Hypothalamus (tissue), 51 donors: ENCODE measurements at places on chromosomes 4 and X.
A peak's percentile ranks its signal among the peaks of the same experiment; 100 is the strongest.

- no peak for DNase-seq
These were observed 45.8 kb downstream of the BCORL1 start for GRCh38 chrX:130028196-130028595.

DNA sequence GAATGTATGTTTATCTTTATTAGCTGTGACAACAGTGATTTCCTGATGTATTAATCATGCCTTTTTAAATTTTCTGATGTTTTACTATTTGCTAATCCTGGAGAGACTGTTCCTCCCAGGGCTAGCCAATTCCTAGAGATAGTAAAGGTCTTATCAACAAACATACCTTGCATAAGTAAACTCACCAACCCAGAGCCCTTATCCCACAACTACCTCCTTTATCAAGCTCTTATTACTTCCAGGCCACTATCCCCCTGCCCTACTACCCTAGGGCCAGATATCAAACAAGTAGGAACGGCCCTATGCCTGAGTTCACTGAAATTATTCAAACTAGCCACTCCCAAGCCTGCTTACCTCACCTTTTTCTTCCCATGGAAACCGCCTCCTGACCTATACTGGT, 58.2 kb upstream of the NPNT start:
- DNase-seq, result no peak

DNA sequence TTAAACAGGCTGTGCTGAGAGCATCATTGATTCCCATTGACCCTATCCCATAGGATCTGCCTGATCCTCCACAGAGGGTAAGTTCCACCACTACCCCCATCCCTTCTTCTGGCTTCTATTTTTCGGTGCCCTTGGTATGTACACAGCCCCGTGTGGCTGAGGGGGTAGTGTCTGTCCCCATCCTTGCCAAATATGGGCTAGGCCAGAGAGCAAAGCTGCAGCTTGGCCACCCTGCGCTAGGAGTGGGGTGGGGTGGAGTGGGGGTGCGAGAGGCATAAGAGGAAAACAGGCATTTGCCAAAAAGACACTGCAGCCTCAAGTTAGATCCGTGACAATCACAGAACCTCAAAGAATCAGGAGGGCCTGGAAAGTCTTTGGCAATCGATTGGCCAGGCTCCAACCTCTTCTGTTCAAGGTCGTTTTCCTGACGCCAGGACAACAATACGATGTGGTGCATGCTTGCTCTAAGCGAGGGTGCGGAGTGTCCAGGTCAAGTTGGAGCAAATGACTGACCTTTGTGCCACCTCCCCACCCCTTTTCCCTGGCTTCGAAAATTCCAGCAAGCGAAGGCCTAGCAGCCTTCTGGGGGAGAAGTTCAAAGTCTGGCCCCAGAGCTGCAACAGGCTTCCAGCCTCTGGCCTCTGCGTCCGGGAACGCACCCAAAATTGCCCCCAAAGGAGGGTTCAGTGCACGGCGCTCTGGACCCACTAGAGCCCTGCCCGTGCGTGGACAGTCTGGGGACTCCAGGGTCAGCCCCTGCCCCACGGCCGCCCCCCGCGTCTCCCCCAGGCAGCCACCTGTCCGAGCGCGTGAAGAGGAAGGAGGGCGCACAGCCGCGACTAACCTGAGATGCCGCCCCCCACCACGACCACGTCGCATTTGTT, 598 bp downstream of the MAOB start:
- no peak for DNase-seq

DNA sequence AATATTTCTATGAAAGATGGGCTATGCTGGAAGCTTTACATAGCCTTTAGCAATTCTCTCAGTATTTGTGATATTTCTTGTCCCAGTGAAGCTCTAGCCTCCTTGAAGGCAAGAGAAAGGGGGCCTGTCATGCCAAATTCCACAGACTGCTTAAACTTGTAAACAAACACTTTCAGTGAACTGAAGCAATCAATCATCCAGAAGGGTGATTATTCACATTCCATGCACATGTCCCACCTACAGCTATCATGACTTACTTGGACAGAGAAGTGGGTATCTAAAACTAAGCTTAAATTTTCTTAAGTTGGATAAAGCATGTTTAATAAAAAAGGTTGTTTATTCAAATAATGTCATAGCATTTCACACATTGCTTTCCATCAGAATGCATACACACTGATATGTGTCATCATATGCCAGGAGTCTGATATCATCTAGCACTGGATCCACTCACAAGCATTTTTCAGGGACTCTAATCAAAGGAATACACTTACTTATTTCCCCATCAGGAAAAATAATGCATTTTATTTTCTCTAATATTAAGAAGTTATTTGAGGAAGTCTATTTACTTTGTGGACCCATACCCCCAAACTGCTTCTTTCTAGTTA, 1.2 kb upstream of the FSTL5 start:
- no peak for DNase-seq

DNA sequence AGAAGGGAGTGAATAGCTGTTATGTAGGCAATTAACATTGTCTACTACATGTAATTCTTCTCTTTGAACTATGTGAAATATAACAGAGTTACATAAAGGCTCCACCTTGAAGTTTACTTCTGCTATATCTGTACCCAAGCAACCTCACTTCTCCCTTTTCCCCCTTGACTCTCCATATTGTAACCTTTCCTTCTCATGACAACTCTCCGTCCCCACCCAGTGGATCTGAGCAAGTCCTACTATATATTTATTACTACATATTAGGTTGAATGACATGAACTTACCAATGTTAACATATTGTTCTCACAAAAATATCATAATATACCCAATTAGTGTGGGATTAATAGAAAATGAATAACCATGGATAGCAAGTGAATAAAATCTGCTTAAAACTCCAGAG, 93.2 kb upstream of the ATP8A1 start:
- DNase-seq, result no peak

- DNase-seq, result no peak
These were observed 25.4 kb downstream of the MBNL3 start for GRCh38 chrX:132463411-132463810.

DNA sequence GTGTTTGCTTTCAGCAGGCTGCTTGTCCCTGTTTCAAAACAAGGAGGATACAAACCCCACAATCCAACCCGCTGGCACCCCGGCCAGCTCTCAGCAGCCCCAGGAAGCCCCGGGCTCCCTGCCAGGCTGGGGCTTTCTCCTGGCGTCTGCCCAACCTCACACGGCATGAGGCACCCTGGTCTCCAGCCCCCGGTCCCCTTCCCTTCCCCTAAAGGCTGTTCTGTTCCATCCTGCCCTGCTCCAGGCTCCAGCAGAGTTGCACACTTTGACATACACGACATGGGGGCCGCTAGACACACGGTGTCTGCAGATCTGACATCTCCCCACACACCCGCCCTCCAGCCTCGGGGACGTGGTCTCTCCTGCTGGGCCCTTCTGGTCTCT, 107.7 kb upstream of the ADRA2C start:
- DNase-seq, result no peak

DNA sequence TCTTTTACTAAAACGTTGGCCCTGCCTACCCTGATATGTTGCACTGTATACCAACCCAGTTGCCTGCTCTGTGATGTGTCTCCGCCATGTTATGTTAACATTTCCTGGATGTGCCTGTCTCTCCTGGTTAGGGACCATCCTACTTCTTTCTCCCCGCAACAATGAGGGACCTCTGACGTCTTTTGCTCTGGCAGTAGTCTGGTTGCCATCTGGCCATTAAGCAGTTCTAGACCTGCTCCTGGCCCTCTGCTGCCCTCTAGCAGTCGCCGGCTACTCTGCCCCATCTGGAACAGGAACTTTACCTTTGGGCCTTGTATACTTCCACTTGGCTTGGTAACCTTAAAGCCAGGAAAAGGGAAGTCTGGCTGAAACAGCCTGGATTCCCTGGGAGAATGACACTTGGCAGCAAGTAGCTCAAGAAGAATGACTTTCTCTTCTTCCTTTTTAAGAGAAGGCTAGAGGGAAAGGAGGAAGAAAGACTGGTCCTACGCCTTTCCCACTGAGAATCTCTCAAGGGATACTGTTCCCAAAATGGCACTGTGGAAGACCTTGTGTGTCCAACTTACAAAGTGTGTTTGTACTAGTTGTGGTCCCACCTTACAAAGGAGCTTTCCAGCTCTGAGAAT, 63.5 kb downstream of the GPC3 start:
- peak; percentile 0 for DNase-seq

DNA sequence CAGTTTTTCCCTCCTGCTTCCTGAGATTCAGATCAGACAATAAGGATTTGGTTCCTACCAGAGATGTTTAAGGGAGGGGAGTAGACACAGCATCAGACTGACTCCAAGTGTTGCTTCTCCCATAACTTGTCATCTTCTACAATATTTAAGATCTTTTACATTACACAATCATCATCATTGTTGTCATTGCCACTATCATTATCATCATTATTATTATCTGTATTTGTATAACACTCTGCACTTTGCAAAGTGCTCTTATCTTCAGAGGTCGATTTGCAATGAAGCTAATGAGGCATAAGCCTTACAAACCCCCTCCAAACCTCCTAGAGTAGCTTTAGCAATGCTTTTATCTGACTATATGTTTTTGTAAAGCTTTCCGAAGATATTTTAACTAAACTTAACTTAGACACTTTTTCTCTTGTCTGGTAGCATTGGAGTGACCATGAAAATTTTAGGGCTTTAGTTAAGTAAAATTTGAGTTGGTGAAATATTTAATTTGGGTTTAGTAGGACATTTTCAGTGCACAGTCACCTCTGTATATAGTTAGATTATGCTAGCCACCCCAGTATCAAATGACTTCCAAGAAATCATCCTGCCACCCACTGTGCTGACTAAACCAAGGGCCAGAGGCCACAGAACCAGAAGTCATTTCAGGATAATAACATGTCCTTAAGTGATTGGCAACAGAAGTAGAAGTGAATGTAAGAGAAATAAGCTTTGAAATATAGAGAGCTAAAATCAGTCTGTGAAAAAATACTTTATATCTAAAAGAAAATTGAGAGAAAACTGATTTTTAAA, 124.2 kb upstream of the NRK start:
- DNase-seq, result no peak

DNA sequence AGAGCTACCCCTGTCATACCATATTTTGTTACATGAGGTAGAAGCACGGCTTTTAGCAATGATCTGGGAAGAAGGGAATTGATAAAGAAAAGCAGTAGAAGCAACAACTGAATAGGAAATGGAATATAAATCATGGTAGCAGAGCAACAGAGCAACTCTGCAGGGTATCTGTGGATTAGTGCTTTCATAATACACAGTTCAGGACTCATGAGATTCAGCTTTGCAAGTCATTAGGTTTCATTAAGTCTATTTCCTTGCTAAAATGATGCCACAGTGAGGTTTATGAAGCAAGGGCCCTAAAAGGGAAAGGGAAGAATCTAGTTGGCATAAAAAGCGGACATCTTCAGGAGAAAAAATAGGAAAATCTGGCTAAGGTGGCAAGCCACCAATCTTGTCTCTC, 45.6 kb upstream of the GRPR start:
- DNase-seq, result no peak

DNA sequence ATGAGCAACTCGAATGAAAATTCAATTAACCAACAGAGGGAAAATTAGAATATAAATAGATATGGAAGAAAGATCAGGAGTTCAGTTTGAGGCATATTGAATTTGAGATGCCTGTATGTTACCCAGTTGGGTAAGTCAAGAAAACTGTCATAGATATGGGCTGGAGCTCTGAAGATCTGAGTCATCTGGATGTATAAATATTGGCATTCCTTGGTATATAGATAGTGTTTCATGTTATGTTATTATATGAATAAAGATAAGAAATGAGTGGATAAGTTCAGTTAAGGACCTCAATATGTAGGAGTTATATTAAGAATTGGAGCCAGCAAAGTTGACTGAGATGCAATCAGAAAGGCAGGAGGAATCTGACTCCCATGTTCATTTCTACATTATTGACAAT, 543.6 kb upstream of the SMIM31 start:
- no peak for DNase-seq

DNA sequence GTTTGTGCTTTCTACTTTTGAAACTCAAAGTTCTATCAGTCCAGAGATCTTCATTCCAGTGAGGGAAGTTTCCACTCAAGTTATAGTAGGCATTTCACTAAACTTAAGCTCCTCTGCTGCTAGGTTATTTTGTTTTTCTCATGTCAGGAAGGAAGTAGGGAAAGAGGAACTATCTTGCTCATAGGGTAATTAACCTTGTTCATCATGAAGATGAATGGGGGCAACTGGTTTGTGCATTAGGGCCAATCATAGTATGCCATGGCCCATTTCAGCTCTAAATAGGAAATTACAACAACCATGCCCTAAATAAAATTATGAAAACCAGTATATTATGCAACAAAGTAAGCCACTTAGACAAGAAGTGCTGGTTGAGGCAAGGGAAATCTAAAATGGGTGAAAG, 804.7 kb upstream of the NDST4 start:
- no peak for DNase-seq

GRCh38 chr4:104436542-104436941, 58.2 kb downstream of the CXXC4 start:
- DNase-seq, result no peak

DNA sequence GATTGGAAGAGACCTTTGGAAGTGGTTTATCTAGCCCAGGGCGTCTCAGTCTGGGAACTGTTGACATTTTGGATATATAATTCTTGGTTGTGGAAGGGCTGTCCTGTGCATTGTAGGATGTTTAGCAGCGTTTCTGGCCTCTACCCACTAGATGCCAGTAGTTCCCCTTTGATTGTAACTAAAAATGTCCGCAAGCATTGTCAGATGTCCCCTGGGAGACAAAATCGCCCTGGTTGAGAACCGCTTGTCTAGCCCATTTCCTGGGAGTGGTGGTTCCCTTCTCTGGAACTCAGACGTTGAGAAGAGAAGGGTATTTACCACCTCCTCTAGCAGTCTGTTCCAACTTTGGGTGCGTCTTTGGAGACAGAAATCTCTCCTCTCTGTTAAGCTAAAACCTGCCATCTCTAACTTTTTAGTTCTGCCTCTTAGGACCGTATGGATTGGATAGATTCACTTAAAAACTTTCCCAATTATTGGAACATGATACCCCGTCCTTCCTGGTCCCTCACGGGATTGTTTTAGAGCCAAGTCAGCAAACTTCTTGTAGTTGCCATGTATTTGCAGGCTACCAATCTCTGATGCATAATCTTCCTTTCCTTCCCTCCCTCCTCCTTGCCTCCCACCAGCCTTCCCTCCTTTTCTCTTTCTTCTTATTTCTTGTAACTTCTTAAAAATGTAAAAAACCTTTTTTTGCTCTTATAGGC, 13.9 kb downstream of the TMEM165 start:
- DNase-seq, result no peak

DNA sequence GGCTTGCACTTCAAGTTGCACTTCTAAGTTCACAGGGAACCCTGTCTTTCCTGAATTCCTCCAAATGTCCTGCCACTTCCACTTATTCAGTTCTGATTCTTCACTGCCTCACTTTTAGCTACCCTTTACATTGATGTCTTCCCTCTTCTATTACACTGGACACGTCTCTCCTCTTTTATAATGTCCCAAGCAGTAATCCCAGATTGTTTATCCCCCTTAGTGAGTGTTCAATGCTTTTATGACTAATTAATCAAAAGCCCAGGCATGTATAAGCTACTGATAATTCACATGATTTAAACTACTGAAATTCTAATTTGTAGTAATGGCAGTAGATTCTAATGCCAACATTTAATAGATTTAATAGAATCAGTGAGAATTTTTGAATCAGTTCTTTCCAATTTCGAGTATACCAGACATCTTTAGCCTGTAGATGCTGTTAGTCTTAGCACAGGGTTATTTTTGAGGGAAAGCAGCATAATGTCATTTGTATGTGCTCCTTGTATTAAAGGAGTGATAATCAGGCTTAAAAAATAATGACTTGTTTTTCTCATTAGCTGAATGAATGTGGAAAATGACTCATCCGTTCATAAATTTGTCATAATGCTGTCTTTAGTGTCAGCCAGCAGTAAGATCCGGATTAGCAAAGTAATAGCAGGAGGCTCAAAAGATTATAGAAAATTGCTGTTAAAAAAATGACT, 703.1 kb downstream of the CENPC start:
- DNase-seq, result no peak

- no peak for DNase-seq
These were observed 77.6 kb upstream of the ITM2A start for GRCh38 chrX:79444694-79445210.
